ENCODE measurements at places on chromosomes 16 and 17.

DNA sequence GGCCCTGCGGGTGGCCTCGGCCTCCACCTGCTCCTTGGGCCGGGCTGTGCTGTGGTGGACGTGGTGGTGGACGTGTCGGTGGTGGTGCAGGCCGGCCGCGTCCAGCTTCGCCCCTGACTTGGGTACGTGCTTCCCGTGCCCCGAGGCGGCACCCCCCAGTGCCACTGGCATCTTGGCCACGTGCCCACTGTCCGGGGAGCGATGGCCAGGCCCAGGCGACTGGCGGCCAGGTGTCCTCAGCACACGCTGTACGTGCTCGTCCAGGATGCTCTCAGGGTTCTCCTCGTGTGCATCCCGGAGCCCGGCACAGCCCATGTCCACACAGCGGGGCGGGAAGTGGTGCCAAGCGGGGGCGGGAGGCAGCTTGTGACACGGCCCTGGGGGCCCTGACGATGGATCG is 14.9 kb downstream of the PDIA2 start:
- no peak for DNase-seq

GRCh38 chr17:73401911-73402310 is 90.1 kb upstream of the CDC42EP4 start:
- DNase-seq: peak; percentile 71

- DNase-seq: no peak
These were observed 15.3 kb downstream of the KSR1 start for GRCh38 chr17:27471321-27472269.

DNA sequence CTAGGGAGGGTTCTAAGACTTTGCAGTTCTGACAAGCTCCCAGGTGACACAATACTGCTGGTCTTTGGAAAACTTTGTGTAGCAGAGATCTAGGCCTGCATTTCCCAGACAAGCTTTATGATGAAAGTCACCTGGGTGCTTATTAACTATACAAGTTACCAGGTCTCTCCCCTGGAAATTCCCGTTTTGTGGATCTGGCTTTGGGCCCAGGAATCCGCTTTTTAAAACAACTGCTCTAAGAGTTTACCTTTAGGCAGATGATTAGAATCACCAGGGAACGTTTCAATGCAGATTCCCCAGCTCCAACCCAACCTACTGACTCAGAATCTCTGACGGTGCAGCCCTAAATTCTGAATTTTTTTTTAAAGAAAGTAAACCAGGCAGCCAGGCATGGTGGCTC is 36.3 kb downstream of the MYH3 start:
- DNase-seq: no peak

DNA sequence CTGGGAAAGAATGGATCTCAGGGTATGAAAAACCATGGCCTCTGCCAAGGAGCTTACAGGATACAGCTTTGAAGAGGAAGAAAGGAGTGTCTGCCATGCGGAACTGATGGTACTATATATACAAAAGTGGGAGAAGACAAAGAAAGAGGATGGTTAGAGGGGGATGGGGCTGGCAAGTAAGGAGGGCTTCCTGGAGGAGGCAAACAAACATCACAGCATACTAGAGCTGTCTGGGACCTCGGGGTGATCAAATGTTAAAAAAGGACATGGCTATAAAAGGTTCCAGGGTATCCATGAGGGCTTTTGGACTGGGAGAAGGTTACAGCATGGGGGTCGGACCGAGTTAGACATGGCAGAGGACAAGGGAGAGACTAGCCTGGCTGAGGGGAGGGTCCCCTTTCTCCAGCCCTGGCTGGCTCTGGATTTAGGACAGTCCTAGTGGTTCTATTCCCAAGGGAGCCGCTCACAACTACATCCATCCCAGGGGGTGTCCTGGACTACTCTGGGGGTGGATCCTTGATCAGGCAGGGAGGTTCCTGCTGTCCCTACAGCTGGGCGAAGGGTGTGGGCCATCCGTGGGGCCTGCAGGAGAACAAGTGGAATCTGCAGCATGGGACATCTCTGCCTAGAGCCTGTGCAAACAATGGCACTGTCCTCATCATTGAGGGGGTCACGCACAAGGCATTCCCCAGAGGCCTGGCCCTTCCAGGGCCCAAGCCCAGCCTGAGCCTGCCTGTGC is 12.2 kb downstream of the WNT9B start:
- DNase-seq: no peak

- no peak for DNase-seq
These were observed 21.2 kb downstream of the SAP30BP start for GRCh38 chr17:75688209-75688825.

DNA sequence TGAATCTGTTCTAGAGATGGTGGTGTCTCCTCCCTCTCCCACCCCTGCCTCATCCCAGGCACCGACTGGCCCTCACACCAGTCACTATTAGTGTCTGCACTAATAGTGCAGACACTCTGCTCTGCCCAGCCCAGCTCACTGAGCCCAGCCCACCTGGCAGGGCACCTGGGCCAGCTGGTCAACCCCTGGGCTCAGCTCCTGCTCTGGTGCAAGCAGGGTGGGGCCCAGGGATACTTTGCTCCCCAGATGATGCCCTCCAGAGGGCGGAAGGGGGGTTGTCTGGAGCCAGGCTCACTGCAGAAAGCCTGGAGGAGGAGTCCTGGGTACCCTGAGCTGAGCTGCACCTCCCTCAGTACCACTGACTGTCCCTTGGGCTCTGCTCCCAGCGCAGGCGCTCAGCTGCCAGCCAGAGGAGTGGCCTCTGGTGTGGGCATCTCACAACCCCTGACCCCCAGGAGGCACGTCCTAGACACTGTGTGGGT is 14.5 kb downstream of the RAB11FIP4 start:
- DNase-seq: no peak

- peak; percentile 61 for DNase-seq
These were observed 82.9 kb upstream of the RCVRN start for GRCh38 chr17:9987779-9988585.

GRCh38 chr17:6756425-6757031 is 682 bp downstream of the XAF1 start:
- DNase-seq: no peak

DNA sequence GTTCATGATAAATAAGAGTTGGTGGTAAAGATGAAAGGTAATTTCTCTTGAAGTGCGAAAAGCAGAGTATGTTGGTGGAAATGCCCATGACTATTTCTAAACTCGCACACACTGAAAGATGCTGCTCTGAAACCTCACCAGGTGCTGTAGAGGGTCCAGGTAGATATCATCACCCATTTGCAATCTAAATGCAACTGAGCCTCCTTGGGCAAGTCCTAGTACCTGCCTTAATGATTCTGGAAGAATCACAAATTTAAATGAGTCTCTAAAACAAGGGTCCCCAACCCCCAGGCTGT is 5.9 kb upstream of the MMD start:
- no peak for DNase-seq
